Endodermal cell (in vitro differentiated cells): ENCODE measurements at places on chromosomes 5 and 9. TPM values are rescaled to one million over a fixed set of nuclear protein-coding genes. Genes with fewer than 3 reads are reported as not detected.

DNA sequence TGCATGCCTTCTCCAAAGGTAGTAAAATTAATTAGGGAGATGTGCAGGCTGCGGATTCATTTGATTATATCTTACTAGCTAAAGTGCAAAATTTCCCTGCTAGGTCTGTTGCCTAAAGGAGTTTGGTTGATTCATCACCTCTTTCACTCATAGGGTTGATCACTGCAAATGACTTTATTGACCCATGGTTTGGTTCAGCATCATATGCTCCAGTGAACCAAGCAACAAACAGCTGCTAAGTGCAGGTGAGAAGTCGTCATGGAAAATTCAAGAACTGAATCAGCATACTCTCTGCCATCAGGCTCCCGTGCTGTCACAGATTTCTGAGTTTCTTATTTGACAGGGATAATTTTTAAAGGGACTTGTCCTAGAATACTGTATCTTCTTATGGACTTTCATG is 571.8 kb upstream of the CDH18 start:
- no peaks in the 10 kb centered on the region for H3K36me3 ChIP-seq
- H3K27ac ChIP-seq: no peak overlapping the region
- H3K4me3 ChIP-seq: no peak overlapping the region
- H3K27me3 ChIP-seq: no peaks in the 10 kb centered on the region
- H3K4me1 ChIP-seq: no peaks in the 10 kb centered on the region
- DNase-seq: no peak

- H3K27me3 ChIP-seq: no peaks in the 10 kb centered on the region
- H3K36me3 ChIP-seq: no peaks in the 10 kb centered on the region
- no peaks in the 10 kb centered on the region for H3K4me1 ChIP-seq
- DNase-seq: peak; percentile 69
- no peak overlapping the region for H3K27ac ChIP-seq
- H3K4me3 ChIP-seq: no peak overlapping the region
These were observed 73.8 kb downstream of the MRPL36 start for GRCh38 chr5:1725641-1726468.

DNA sequence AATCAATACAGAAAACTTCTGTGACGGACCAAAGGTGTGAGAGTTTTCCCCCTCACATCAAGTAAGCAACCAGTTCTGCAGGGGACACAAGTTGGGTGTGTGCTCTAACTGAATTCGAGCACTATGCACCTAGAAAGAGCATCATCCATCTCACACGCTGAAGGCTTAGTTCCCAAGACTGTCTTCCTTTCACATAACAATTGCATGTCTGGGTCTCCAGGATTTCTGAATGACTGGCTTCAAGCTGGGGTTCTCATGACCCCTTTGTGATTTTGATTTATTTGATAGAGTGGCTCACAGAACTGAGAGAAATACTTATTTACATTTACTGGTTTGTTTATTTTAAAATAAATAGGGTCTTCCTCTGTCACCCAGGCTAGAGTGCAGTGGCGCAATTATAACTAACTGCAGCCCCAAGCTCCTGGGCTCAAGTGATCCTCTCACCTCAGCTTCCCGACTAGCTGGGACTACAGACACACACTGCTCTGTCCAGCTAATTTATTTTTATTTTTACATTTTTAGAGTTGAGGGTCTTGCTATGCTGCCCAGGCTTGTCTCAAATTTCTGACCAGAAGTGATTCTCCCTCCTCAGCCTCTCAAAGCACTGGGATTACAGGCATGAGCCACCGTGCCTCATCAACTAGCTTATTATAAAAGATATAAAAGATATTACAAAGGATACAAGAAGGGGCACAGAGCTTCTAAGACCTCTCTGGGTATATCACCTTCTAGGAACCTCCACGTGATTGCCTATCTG is 316.7 kb upstream of the CDH12 start:
- H3K4me1 ChIP-seq: no peaks in the 10 kb centered on the region
- no peaks in the 10 kb centered on the region for H3K27me3 ChIP-seq
- peak; percentile 52 for DNase-seq
- H3K36me3 ChIP-seq: no peaks in the 10 kb centered on the region

DNA sequence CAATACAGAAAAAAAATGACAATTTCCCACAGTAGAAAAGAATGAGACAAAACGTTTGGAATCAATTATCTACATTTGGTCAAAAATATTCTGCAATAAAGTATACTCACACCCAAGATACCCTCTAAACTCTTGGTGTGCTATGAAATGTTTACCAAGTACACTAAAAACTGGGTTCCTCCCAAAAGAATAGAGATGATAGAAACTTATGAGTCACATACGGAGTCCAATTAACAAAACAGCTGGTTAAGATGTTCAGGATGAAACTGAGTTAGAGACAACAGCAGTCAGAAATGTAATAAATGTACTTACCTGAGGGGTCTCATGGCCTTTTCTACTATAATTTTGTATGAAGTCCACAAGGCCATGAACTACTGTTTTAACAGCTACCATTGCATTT is 25.7 kb downstream of the RC3H2 start:
- no peak overlapping the region for H3K4me3 ChIP-seq
- H3K36me3 ChIP-seq: peaks cover 82% of the 10 kb centered on the region
- no peak overlapping the region for H3K27ac ChIP-seq
- no peaks in the 10 kb centered on the region for H3K27me3 ChIP-seq
- no peak for DNase-seq

GRCh38 chr9:101592788-101593187 is 2.0 kb downstream of the PPP3R2 start:
- DNase-seq: no peak
- no peaks in the 10 kb centered on the region for H3K36me3 ChIP-seq
- H3K27me3 ChIP-seq: no peaks in the 10 kb centered on the region
- H3K4me1 ChIP-seq: no peaks in the 10 kb centered on the region
- no peak overlapping the region for H3K27ac ChIP-seq
- H3K4me3 ChIP-seq: no peak overlapping the region

PAEP gene
- total RNA-seq: not detected in 3 replicates

C8G gene
- 1.5 and 1.6 TPM in 2 replicates for total RNA-seq

RNF180 gene
- total RNA-seq: 3.8 and 5.3 TPM in 2 replicates
